ENCODE measurements at places on chromosomes 11 and 22. TPM values are rescaled to one million over a fixed set of nuclear protein-coding genes. Genes with fewer than 3 reads are reported as not detected.

LSP1 gene
- total RNA-seq = 22.5 TPM

BAIAP2L2 gene
- total RNA-seq = 0.30 TPM

SH3BP1 gene
- 1.5 TPM for total RNA-seq

TRIM49 gene
- total RNA-seq = not detected

DERL3 gene
- total RNA-seq = 3.1 TPM

CHRNA10 gene
- total RNA-seq = 1.2 TPM

GGTLC2 gene
- not detected for total RNA-seq

SYCE3 gene
- total RNA-seq = not detected

LINC01488 gene
- 0.08 TPM for total RNA-seq

GVQW3 gene
- 1.9 TPM for total RNA-seq

CEP126 gene
- 1.1 TPM for total RNA-seq

SAA2 gene
- total RNA-seq = 1.8 TPM

ACR gene
- 0.27 TPM for total RNA-seq

CECR2 gene
- 6.4 TPM for total RNA-seq

SLC25A18 gene
- 2.1 TPM for total RNA-seq

POU2F3 gene
- 0.19 TPM for total RNA-seq

C1QTNF4 gene
- 0.24 TPM for total RNA-seq

NAALADL1 gene
- 3.4 TPM for total RNA-seq

OR52E8 gene
- total RNA-seq = not detected

C11orf91 gene
- not detected for total RNA-seq

MUC2 gene
- total RNA-seq = not detected

ART1 gene
- 1.7 TPM for total RNA-seq

CYB5R2 gene
- total RNA-seq = 1.3 TPM

LARGE1 gene
- 152 TPM for total RNA-seq

ROBO3 gene
- 4.6 TPM for total RNA-seq

BCO2 gene
- 155 TPM for total RNA-seq

SLC22A12 gene
- total RNA-seq = not detected

KCNJ1 gene
- total RNA-seq = not detected

GLB1L3 gene
- total RNA-seq = not detected

OR52B2 gene
- total RNA-seq = not detected

NTM gene
- 2.9 TPM for total RNA-seq

PKDREJ gene
- 0.08 TPM for total RNA-seq

WNT7B gene
- total RNA-seq = not detected

CYB561A3 gene
- total RNA-seq = 14.6 TPM

C11orf97 gene
- total RNA-seq = not detected

CTSD gene
- 957 TPM for total RNA-seq

PHOX2A gene
- total RNA-seq = not detected

TCF20 gene
- 16.7 TPM for total RNA-seq

CD82 gene
- 47.7 TPM for total RNA-seq

RRP7A gene
- total RNA-seq = 16.3 TPM

HEPACAM gene
- 0.41 TPM for total RNA-seq

CLMP gene
- 8.6 TPM for total RNA-seq

MS4A3 gene
- not detected for total RNA-seq

INSC gene
- total RNA-seq = 0.51 TPM

OR52H1 gene
- total RNA-seq = not detected

CTSW gene
- total RNA-seq = 1.1 TPM

KDM4E gene
- not detected for total RNA-seq

P2RX6 gene
- total RNA-seq = 2.8 TPM

PIK3IP1 gene
- total RNA-seq = 13.7 TPM

KRTAP5-1 gene
- total RNA-seq = not detected

ADORA2A gene
- total RNA-seq = 4.3 TPM

IL10RA gene
- 7.2 TPM for total RNA-seq

OR2D2 gene
- not detected for total RNA-seq

Measured in Right ventricle myocardium inferior (tissue), 1 donor.